Anterior cingulate cortex (tissue), 58 donors: ENCODE measurements at places on chromosomes 3 and 15.
A peak's percentile ranks its signal among the peaks of the same experiment; 100 is the strongest.

DNA sequence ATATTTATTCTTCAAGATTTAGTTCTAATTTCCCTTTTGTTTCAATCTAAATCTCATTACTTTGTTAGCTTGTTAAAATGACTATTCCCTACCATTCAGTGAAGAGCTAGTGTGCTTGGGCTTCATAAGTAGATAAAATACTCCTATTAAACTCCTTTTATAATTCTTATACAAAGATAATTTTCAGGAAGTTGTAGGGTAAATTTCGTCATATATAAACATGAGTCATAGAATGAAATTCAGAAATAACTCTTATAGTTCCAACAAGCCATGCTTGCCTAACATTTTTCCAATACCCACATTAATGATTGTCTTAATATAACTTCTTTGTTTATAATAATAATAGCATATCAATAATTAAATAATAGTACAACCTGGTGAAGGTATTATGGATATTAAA, 407.3 kb downstream of the NAALADL2 start:
- DNase-seq: no peak

GRCh38 chr15:58060575-58060974, 4.9 kb downstream of the ALDH1A2 start:
- no peak for DNase-seq

GRCh38 chr3:14042680-14043079, 82.0 kb downstream of the CHCHD4 start:
- no peak for DNase-seq

DNA sequence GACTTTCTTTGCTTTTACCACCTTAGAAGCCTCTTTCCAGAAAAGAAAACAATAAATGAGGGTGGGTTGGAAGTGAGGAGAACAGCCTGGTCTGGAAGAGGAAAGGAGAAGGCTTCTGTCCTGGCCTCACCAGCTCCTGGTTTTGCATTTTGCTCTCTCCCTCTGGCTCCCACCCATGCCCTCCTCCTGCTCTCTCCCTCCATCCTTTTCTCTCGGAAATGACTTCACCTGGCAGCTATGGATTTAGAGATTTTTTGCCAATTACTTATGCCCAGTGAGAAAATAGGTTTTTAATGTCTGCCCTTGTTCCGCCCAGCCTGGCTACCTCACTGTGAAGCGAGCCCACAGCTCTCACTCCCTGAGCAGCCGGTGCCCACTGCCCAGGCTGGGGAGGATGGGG, 77.9 kb upstream of the NTRK3 start:
- DNase-seq: no peak

- DNase-seq: no peak
Measured at GRCh38 chr3:189720736-189721417, 89.7 kb downstream of the TP63 start.

DNA sequence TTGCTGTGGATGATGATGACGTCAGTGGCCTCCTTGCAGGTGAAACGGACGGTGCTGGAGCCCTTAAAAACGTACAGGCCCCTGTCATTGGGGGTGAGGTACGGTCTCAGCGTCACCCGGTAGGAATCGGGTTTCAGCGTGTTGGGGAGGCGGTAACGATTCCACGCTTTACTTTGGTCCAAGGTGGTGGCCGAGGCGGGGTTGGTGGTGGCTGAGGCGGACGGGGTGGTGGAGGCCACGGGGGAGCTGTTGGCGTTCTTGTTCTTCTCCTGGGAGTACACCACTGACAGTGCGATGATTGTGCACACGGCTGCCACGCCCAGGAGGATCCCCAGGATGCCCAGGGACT, 8.5 kb downstream of the ANPEP start:
- DNase-seq: no peak

GRCh38 chr15:68310178-68310803, 32.7 kb downstream of the FEM1B start:
- no peak for DNase-seq

DNA sequence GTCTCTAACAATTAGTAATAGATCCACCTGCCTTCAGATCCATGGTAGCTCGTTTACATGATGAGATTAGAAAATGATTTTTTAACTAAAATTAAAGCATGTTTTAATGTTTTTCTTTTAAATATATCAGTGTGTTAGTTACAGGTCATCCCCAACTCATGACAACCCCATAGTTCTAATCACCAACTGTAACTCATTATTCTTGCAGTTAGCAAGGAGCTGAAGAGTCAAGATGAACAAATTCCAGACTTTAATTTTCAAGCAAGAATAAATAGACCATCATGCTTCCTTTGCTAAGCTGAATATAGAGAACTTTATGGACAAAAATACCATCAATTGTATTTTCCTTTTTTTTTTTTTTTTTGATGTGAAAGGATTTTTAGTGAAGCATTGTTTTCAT, 101.1 kb downstream of the TOP2B start:
- no peak for DNase-seq

- no peak for DNase-seq
Measured at GRCh38 chr3:197682713-197683112, 54.0 kb downstream of the RUBCN start.

DNA sequence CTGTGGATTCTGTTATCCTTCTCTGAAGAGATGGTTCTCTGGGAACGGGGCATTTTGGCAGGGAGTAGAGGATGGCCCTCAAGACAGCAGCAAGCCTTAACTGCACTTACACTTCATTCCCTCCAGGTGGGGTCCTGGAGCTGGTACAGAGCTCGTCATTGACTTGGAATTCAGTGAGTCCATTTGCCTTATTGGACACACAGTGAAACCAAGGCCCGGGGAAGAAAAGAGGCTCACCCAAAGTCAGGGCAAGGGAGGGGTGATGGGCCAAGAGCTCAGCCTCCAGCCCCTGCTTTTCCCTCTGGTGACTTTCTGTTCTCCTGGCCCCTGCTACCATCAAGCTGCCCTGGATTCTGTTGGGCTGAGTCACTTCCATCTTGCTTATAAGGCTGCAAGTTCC, 125.6 kb downstream of the ETFA start:
- no peak for DNase-seq

DNA sequence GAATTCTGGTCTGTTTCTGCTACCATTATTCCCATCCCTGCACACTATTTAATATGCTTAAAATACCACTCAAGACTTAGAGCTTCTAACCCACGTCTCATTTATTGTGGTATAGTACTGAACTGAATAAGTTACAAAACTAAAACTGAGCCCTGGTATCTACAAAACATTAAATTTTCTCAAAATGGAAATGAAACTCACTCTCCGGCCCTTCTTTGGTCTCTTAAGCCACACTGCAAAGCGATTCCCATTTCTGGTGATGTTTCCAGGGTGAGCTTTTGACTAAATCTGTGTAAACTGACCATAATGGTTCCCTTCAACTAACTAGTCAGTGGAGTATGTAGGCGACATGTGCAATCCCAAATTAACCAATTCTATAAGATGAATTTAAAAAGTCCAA, 18.6 kb downstream of the KPNA4 start:
- no peak for DNase-seq

- DNase-seq: no peak
Measured at GRCh38 chr15:56205061-56205876, 38.4 kb downstream of the RFX7 start.

DNA sequence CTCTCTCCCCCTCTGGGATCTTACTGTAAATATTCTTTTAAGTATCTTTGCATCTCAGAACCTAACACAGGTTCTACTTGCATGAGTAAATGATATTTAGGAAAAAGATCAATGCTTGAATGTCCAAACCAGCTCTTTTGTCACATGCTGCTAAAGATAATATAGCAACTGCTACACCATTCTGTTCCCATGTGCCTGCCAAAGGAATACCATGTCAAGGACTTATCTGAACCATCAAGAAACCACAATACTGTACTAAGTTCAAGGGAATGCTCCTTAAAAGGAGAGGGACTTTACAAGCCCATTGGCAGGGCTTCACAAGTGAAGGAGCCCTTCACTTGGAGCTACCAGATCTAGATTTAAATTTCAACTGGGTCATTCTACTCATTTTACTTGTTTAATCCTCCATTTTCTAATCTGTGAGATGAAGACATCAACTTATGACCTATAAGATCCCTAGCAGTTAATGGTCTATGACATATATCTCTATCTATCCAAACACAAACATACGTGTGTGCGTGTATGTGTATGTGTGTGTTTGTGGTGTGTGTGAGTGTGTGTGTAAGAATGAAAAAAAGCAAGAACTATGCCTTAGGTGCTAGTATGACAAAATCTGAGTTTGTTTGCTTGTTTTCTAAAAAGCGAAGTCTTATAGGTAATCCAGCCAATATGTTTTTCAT, 13.0 kb upstream of the SEC62 start:
- no peak for DNase-seq

- DNase-seq: peak; percentile 21
Measured at GRCh38 chr15:39801641-39802309, 19.1 kb upstream of the FSIP1 start.

DNA sequence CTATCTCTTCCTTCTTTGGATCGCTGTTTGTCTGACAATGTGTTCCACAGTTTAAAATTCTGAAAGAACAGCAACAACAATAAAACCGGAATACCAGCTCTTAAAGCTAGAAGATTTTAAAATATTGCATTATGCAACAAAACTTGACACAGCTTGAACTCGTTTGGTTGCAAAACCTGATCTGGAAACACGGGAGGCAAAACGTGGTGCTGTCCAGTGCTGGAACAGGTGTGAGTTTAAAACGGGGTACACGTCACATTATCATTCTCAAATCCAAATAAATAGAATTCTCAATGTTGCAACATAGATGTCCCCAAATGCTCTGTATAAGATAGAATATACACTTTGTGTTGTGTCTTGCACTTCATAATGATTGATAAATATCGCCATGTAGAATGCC, 110.9 kb upstream of the LYSMD4 start:
- no peak for DNase-seq

DNA sequence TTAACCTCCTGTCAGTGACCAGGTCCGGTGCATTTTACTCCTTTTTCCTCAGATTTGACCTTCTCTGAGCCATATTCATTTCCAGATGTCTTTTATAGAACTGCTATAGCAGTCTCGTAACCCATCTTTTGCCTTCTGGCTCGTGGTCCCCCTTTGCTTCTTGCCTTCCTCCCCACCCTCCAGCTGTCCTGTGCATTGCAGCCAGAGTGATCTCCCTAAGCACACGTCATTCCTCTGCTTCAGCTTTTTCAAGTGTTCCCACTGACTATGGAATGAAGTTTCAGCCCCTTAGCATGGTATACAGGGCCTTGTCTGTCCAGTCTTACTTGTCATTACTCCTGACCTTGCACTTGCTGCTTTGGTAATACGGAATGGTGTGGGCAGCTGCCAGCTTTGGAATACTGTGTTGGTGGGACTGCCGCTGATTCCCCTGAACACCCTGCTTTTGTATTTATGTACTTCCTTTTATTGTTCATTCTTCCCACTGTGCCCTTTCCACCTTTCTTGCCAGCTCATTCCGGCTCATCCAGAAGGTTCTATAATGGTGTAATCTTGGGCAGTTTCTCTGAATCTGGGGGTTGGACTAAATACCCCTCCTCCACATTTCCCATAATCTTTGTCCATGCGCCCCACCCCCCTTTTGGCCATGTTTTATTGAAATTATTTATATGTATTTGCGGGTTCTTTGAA, 38.9 kb downstream of the SLC25A26 start:
- DNase-seq: no peak

DNA sequence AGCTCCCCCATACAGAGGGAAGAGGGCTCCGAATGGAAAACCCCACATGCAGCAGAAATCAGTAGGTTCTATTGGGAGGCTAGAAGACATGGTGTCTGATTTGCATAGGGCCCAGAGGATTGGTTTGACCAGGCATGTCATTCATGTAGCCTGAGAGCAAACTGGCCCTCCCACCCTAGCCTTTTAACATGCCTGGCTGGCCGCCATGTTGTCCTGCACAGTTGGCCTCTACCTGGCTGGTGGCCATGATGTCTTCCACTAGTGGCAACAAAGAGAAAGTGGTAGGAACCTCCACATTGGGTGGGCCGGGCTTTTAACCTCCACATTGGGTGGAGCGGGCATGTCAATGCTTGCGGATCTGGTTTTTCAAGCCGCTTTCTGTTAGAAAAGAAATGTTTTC, 312.1 kb downstream of the TAFA4 start:
- no peak for DNase-seq

- no peak for DNase-seq
Measured at GRCh38 chr3:20739814-20740213, 553.8 kb upstream of the SGO1 start.

DNA sequence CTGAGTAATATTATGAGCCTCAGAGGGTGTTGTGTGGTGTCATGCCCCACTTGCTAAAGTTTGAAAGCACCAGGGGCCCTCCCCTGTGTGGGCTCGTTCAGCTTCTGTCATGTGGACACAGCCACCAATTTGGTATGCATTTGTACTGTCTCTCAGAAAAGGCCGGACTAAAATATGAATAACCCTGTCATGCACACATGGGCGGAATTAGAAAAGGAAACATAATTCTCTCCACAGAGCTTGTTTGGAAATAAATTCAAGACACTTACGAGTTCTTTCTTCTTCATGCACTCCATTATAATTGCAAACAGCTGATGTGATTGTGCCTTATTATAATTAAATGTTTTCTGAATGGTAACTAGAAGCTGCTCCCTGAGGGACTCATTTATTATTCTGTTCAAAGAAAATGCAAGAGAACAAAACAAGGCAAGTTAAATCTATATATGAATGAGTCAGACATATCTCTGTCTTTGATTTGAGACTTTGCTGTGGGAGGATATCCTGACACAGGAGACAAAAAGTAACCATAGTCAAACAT, 39.1 kb downstream of the TRPM1 start:
- DNase-seq: no peak

GRCh38 chr3:2945121-2945520, 165.1 kb downstream of the IL5RA start:
- no peak for DNase-seq

DNA sequence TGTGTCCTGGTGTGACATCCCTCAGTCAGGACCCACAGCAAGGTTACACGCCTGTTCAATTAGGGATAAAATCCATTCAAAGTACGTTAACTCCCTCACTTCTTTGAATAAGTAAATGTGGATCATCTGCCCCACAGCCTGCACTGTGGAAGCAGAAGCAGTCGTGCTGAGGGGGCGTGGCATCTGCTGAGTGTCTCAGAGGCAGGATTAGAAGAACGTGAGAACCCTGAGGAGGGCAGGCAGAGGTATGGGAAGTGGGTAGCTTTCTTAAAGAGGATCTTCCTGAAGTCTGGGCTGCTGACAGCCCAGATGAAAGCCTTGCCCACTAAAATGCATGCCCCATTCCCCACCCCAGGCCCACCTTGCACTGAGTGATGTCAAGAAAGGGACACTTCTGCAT, 28.5 kb downstream of the CRABP1 start:
- no peak for DNase-seq

DNA sequence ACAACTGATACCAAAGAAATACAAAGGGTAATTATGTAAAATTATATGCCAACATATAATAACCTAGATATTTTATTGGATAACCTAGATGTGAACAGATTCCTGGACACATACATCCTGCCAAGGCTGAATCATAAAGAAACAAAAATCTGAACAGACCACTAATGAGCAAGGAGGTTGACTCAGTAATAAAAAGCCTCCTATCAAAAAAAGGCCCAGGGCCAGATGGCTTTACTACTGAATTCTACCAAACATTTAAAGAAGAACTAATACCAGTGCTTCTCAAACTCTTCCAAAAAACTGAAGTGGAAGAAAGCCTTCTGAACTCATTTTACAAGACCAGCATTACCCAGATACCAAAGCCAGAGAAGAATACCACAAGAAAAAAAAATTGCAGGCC, 32.4 kb downstream of the THBS1 start:
- DNase-seq: no peak
